ENCODE measurements at places on chromosomes 1 and 21. TPM values are rescaled to one million over a fixed set of nuclear protein-coding genes. Genes with fewer than 3 reads are reported as not detected.

PLXNA2 gene
- 34.9 TPM for total RNA-seq

DCDC2B gene
- not detected for total RNA-seq

VHLL gene
- total RNA-seq = not detected

FBXO2 gene
- 5.6 TPM for total RNA-seq

RNU1-4 gene
- total RNA-seq = 3,957 TPM

C8A gene
- total RNA-seq = 0.77 TPM

PATJ gene
- 126 TPM for total RNA-seq

FAM72B gene
- 2.0 TPM for total RNA-seq

OR2AK2 gene
- total RNA-seq = not detected

PRKCZ gene
- 71.5 TPM for total RNA-seq

OR2T2 gene
- not detected for total RNA-seq

ELF3 gene
- 71.9 TPM for total RNA-seq

Measured in progenitor cell of endocrine pancreas (in vitro differentiated cells).